ENCODE measurements at places on chromosomes 13 and 19. TPM values are rescaled to one million over a fixed set of nuclear protein-coding genes. Genes with fewer than 3 reads are reported as not detected.

Gene MAST1
- 0.57 TPM for total RNA-seq

- DNase-seq: no peak
- H3K27ac ChIP-seq: no peak overlapping the region
- no peaks in the 10 kb centered on the region for H3K36me3 ChIP-seq
- H3K27me3 ChIP-seq: no peaks in the 10 kb centered on the region
- H3K4me1 ChIP-seq: no peaks in the 10 kb centered on the region
These were observed 6.8 kb downstream of the ZNF564 start for GRCh38 chr19:12544401-12544876.

- H3K27me3 ChIP-seq: no peaks in the 10 kb centered on the region
- H3K4me1 ChIP-seq: no peaks in the 10 kb centered on the region
- H3K36me3 ChIP-seq: peaks cover 38% of the 10 kb centered on the region
- H3K27ac ChIP-seq: no peak overlapping the region
These were observed 18.7 kb upstream of the AURKC start for GRCh38 chr19:57212109-57212508.

Gene TSPAN16
- not detected for total RNA-seq

Gene CYP4F8
- total RNA-seq: not detected

Gene HPN
- 129 TPM for total RNA-seq

- H3K27ac ChIP-seq: no peak overlapping the region
- no peak for DNase-seq
- H3K4me3 ChIP-seq: no peak overlapping the region
- H3K36me3 ChIP-seq: no peaks in the 10 kb centered on the region
- no peaks in the 10 kb centered on the region for H3K27me3 ChIP-seq
- H3K4me1 ChIP-seq: no peaks in the 10 kb centered on the region
These were observed 37.5 kb upstream of the ZNRF4 start for GRCh38 chr19:5417495-5418436.

GRCh38 chr13:99269627-99270241, 11.6 kb upstream of the GPR18 start:
- H3K4me3 ChIP-seq: no peak overlapping the region
- H3K27ac ChIP-seq: no peak overlapping the region
- no peaks in the 10 kb centered on the region for H3K27me3 ChIP-seq
- no peak for DNase-seq
- H3K36me3 ChIP-seq: no peaks in the 10 kb centered on the region

Gene TBXA2R
- total RNA-seq: 1.0 TPM

GRCh38 chr13:54241719-54242118, 1213.1 kb downstream of the OLFM4 start:
- no peaks in the 10 kb centered on the region for H3K4me1 ChIP-seq
- no peaks in the 10 kb centered on the region for H3K36me3 ChIP-seq
- no peaks in the 10 kb centered on the region for H3K27me3 ChIP-seq
- no peak for DNase-seq
- H3K4me3 ChIP-seq: no peak overlapping the region
- no peak overlapping the region for H3K27ac ChIP-seq

DNA sequence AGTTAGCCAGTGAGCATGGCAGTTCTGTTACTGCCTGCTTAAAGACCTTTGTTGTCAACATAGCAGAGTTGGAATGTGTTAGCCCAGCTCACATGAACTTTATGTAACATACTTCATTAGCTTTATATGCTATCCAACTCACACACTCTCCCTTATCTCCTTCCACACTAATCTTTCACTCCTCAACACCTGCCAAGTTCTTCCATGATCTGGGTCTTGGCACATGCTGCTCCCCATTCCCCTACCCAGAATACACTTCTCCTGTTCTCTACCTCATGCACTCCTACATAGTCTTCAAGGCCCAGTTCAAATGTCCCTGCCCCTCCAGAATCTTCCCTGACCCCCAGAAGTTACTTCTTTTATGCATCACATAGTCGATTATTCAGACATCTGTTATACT, 179.3 kb downstream of the KATNAL1 start:
- DNase-seq: no peak
- H3K27me3 ChIP-seq: no peaks in the 10 kb centered on the region
- H3K4me3 ChIP-seq: no peak overlapping the region
- no peak overlapping the region for H3K27ac ChIP-seq
- no peaks in the 10 kb centered on the region for H3K36me3 ChIP-seq

Gene KISS1R
- 0.16 TPM for total RNA-seq

All from pancreas (tissue), 10 donors.